NCI-H524 treated with DMSO at 0.1 percent for 48 hours (cell line): ENCODE measurements at places on chromosomes 7 and 10.

GRCh38 chr10:59898125-59898835 lies 8.1 kb downstream of the CCDC6 start:
- DNase-seq = no peak

GRCh38 chr7:127766831-127767459 lies 115.0 kb downstream of the SND1 start:
- no peak for DNase-seq

DNA sequence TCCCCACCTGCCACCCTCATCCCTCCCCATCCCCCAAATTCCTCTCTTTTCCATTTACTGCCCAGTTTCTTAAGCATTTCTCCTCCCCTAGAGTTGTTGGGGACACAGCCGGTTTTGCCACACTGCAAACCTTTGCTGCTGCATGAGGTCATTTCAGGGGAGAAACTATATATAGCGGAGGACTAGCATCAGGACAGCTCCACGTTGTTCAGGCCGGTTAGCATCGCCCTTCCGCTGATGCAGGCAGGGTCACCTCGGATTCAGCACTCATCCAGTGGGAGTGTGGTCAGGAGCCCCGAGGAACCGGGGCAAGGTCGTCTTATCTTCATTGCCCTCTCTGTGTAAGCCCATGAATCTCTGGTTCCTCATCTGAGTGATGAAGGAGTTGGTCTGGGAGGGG lies 15.6 kb downstream of the UBTD1 start:
- DNase-seq = no peak

GRCh38 chr7:122881324-122881723 lies 4.9 kb downstream of the CADPS2 start:
- no peak for DNase-seq

DNA sequence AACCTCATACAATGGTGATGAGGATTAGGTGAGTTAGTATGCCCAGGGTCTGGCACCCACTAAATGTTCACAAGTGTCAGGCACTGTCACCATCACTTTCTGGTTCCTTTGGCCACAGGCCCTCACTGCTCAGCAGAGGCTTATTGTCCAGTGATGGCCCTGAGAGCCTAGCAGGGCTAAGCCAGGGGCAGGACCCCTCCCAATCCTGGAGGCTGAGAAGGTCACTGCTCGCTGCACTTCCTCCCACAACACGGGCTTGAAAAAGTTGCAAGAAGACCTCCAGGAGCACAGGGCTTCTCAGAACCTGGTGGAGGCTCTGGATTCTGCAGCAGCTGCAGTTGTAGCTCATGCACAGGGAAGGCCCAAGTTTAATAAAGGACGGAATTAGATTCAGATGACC lies 48.1 kb downstream of the DRGX start:
- no peak for DNase-seq

DNA sequence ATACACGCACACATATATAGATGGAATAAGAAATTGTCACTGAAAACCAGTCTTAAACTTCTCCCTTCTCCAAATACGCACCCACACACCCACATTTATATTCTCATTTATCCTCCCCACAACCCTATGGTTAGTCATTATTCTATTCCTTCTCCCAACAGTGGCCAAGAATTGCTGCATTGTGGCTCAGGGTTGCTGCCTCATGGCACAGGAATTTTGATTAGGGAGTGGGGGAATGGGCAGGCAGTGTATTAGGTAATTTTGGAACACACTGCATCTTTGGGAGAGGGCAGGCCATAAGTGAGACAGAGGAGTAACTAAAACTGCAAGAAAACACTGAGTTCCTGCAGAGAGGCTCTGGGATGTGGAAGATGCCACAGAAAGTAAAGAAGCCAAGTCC lies 35.7 kb downstream of the NAPEPLD start:
- DNase-seq = no peak

- no peak for DNase-seq
Measured at GRCh38 chr7:137020351-137020750, 151.9 kb downstream of the CHRM2 start.

GRCh38 chr10:114541081-114541796 lies 116.8 kb downstream of the ABLIM1 start:
- no peak for DNase-seq

- DNase-seq = no peak
Measured at GRCh38 chr7:79337717-79338116, 115.8 kb downstream of the MAGI2 start.

DNA sequence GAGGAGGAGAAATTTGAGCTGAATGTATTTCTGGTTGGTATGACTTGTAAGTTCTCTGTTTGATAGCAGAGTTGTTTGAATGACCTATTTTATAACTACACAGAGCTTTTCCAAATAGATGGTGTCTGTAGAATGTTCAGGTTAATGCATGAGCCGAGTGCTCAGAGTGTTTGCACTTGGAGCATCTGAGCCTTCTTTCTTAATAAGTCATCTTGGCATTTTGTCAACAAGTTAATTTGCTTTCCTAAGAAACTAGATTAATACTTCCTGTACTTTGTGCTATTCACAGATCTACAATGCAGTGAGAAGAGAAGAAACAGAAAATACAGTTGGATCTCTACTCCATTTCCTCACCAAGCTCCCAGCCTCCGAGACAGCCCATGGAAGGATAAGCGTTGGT lies 138.2 kb downstream of the PLCE1 start:
- DNase-seq = no peak

DNA sequence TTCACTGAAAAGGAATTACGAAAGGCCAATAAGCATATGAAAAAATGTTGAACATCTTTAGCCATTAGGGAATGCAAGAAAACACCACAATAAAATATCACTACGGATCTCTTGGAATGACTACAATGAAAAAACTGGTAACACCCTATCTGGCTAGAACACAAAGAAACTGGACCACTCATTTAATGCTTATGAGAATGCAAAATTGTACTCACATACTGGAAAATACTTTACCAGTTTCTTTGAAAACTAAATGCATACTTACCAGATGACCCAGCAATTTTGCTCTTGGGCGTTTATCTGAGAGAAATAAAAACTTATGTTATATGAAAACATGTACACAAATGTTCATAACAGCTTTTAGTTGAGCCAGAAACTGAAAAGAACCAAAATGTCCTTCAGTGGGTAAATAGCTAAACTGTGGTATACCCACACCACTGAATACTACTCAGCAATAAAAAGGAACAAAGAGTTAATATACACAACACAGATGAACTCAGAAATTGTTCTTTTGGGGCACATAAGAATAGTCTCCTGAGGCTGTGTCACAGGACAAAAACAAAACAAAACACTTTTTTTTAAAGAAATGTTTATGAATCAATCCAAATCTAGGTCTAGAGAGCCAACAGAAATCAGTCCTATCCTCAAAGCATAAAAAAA lies 23.5 kb downstream of the CNOT4 start:
- DNase-seq = no peak

- DNase-seq = no peak
Measured at GRCh38 chr10:17009212-17009700, 120.4 kb downstream of the CUBN start.

GRCh38 chr10:28250358-28250757 lies 52.5 kb downstream of the MPP7 start:
- DNase-seq = no peak

DNA sequence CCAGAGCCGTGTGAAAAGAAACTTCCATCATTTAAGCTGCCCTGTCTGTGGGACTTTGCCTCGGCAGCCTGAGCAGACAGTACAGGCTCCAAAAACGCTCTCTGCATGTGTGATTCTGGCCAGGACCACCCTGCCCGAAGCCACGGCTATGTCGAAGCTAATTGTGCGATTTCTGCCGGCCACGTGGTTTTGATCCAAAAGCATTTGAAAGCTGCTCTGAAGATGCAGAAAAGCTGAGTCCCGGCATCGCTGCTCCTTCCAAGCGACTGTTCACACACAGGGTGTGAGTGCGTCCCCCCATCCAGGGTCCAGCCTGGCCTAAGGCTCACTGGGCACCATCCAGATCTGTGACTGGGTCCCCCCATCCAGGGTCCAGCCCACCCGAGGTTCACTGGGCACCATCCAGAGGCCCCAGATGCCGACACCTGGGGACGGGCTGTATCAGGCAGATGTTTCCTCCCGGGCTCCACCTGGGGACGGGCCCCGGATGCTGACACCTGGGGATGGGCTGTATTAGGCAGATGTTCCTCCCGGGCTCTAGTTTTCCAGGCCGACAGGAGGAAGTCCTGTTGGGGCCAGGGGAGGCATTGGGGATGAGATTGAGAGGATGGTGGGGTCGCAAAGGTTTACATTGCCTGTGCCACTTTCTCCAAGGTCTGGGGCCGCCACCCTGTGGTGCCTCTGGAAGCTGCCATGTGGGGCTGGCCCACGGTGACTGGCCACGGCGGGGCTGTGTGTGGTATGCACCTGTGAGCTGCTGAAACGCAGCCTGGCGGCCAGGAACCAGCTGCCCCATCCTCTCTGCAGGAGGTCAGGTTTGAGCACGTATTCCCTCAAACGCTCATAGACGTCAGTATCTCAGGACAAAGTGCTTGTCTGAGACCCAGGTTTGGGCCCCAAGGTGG lies 527.4 kb downstream of the DNAJB6 start:
- no peak for DNase-seq

DNA sequence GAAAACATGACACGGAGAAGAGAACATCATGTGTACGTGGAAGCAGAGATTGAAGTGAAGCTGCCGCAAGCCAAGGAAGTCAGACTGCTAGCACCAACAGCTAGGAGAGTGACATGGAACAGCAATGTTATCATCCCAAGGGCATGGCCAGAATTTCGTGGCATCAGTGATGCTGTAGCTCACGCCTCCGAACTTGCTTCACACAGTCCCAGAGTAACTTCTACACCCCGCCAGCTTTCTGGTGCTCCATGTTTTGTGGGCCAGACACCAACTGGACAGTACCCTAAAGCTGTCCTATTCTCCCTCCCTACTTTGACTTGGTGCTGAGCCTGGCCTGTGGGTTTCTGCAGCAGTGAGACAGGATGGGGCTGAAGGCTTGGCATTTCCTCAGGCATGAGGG lies 33.0 kb upstream of the EMX2 start:
- DNase-seq = no peak

GRCh38 chr10:96986200-96986856 lies 154.2 kb downstream of the LCOR start:
- no peak for DNase-seq

DNA sequence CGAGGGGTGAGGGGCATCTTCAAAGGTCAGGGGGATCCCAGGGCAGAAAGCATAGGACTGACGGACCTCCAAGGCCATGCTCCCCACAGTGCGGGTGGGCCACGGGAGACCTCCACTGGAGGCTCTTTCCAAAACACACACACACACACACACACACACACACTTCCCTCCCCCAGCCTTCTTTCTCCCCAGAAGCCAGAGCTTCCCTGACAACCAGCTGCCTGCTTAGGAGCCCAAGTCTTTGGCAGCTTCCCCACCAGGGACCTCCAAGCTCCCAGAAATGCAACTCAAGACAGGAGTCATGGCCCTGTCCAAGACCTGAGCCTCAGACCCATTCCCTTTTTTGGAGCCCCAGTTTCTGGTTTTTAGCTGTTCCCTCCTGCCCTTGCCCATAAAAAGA lies 710 bp upstream of the C10orf105 start:
- DNase-seq = no peak

- DNase-seq = no peak
Measured at GRCh38 chr7:3754493-3755341, 453.7 kb downstream of the SDK1 start.

DNA sequence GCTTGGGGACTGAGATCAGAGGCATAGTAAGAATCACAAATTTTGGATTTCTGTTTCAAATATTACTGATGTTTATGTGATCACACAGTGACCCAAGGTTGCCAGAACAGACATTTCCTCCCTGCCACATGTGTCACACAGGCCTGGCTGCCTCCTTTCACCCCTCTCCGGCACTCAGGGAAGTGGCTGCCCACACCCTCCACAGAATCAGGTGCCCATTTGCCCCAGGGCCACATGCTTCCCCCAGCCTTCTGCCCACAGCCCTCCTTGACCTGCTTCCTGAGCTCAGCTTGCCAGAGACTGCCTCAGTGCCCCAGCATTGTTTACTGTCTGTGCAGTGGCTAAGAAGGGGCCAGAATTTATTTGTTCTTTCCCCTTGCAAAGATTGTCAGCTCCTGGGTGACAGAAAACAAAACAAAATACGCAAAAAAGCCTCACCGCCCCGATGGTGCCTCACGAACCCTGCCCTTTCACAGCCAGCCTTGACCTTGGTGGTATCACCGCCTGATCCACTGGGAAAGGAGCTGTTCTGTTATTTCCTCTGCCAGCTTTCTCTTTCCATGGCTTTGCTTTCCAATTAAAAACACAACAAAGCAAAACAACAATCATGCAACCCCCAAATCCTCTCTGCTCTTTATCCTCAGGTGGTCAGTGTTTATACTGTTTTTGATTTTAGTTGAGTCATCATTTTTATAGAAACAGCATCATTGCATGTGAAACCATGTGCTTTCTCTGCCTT lies 52.8 kb downstream of the CHN2 start:
- DNase-seq = no peak

DNA sequence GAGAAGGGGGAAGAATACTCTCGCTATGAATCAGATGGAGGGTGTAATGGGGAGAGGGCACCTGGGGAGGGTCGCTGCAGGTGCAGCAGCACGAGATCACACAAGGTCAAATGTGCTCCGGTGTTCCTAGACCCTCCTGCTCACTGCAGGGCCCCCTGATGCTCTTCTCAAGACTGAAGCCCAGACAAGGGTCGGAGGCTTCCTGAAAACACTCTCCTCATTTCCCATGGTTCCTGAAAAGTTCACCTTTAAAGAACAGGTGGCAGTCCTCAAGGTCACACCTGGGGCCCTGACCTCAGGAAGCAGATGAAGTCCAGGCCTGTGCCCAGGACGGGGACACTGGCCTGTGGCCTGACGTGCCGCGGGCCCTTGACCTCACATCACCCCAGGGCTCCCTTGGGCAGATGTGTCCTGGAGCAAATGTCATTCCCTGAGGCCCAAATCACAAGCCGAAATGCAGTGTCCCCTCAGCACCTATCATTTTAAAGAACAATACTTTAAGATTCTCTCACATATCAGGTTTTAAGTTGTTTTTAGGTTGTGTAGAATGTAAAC lies 289.8 kb downstream of the GLRX3 start:
- no peak for DNase-seq

DNA sequence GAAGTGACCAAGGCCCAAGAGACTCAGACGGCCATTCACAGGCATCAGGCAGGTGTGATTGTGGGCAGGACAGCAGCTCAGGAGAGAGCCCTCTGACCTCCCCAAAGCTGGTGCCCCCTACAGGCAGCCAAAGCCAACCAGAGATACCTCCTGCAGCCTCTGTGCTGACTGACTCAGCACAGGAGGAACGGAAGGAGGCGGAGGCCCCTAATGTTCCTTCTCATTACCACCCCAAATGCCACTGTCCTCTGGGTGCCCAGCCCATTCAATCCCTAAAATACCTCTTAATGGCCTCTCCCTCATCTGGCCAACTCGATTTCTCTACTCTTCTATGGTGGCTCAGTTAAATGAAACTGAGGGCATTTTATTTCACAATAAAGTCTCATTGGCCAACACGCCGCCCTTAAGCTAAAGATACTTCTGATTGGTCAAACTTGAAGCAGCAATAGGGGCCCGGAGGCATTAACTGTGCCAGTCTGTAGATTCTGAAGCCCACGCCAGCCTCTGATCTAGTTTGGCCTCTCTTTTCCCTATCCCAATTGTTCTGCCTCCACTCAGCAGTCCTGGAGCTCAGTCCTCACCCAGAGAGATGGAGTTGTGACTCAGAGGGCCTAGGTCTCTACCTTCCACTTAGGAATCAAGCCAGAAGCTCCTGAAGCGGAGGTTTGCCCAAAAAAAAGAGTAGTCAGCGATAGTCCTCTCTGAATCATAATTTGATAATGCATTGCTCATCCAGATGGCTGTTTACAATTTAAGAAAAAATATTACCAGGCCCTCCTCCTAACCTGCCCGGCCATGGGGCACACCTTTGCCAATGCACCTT lies 1.2 kb downstream of the CYREN start:
- no peak for DNase-seq

- no peak for DNase-seq
Measured at GRCh38 chr10:103845972-103846371, 9.4 kb downstream of the SH3PXD2A start.
